Activated CD4-positive, alpha-beta T cell treated with anti-CD3 and anti-CD28 coated beads, Interleukin-2, amount 10 ng/mL, durations not matched to agents 7 days and 5 days (primary cell): ENCODE measurements at places on chromosomes 2 and 18. TPM values are rescaled to one million over a fixed set of nuclear protein-coding genes. Genes with fewer than 3 reads are reported as not detected.

- peaks cover 1% of the 10 kb centered on the region for H3K27me3 ChIP-seq
- H3K36me3 ChIP-seq, result no peaks in the 10 kb centered on the region
- no peaks in the 10 kb centered on the region for H3K4me1 ChIP-seq
- no peak overlapping the region for H3K27ac ChIP-seq
- no peak for DNase-seq
Measured at GRCh38 chr2:30732376-30732775, 74.9 kb downstream of the CAPN13 start.

- no peak overlapping the region for H3K4me3 ChIP-seq
- peaks cover 53% of the 10 kb centered on the region for H3K27me3 ChIP-seq
- H3K36me3 ChIP-seq, result no peaks in the 10 kb centered on the region
- H3K27ac ChIP-seq, result no peak overlapping the region
- peaks cover 9% of the 10 kb centered on the region for H3K4me1 ChIP-seq
- DNase-seq, result no peak
Measured at GRCh38 chr2:56184500-56185011, 766 bp downstream of the CCDC85A start.

GRCh38 chr2:215919624-215920243 lies 93.6 kb downstream of the MREG start:
- no peak overlapping the region for H3K4me3 ChIP-seq
- peaks cover 18% of the 10 kb centered on the region for H3K4me1 ChIP-seq
- no peaks in the 10 kb centered on the region for H3K27me3 ChIP-seq
- no peaks in the 10 kb centered on the region for H3K36me3 ChIP-seq
- no peak for DNase-seq
- H3K27ac ChIP-seq, result no peak overlapping the region

DNA sequence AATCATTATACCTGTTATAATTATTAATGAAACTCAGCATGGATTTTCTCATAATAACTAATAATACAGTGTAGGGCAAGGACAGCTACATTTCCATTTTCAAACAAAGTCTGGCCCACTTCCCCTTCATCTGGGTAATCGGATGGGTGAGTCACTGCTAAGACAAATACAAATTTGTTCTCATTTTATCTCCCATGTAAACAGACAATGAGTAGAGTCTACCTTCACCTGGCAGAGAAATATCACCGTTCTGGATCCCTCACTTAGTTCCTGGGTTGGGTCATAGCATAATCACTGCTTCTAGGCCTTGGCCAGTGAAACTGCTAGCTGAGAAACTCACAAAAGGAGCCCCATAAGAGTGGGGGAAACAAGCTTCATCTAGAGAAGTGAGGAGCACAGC lies 9.2 kb downstream of the CNTNAP5 start:
- H3K36me3 ChIP-seq, result no peaks in the 10 kb centered on the region
- no peaks in the 10 kb centered on the region for H3K27me3 ChIP-seq
- H3K4me3 ChIP-seq, result no peak overlapping the region
- H3K4me1 ChIP-seq, result no peaks in the 10 kb centered on the region
- no peak for DNase-seq
- H3K27ac ChIP-seq, result no peak overlapping the region

GRCh38 chr2:1550658-1551316 lies 137.5 kb downstream of the TPO start:
- H3K4me3 ChIP-seq, result no peak overlapping the region
- H3K4me1 ChIP-seq, result peaks cover 12% of the 10 kb centered on the region
- H3K27me3 ChIP-seq, result no peaks in the 10 kb centered on the region
- H3K36me3 ChIP-seq, result no peaks in the 10 kb centered on the region
- no peak overlapping the region for H3K27ac ChIP-seq

DNA sequence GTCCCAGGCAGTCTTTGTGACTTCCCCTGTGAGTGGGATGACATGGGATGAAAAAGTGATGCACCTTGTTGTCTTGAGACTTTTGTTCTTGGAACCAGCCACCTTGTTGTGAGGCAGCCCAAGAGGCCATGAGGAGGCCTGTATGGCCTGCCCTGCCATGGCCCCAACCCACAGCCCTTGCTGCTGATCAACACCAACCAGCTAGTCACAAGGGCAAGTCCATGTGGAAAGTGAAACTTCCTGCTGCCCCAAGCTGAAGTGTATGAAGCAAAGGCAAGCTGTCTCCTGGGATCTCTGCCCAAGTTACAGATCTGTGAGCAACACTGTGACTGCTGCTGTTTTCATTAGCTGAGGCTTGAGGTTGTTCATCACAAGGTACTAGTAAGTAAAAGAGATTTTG lies 21.6 kb downstream of the TMEM18 start:
- H3K36me3 ChIP-seq, result no peaks in the 10 kb centered on the region
- H3K27ac ChIP-seq, result no peak overlapping the region
- DNase-seq, result no peak
- H3K4me3 ChIP-seq, result no peak overlapping the region

DNA sequence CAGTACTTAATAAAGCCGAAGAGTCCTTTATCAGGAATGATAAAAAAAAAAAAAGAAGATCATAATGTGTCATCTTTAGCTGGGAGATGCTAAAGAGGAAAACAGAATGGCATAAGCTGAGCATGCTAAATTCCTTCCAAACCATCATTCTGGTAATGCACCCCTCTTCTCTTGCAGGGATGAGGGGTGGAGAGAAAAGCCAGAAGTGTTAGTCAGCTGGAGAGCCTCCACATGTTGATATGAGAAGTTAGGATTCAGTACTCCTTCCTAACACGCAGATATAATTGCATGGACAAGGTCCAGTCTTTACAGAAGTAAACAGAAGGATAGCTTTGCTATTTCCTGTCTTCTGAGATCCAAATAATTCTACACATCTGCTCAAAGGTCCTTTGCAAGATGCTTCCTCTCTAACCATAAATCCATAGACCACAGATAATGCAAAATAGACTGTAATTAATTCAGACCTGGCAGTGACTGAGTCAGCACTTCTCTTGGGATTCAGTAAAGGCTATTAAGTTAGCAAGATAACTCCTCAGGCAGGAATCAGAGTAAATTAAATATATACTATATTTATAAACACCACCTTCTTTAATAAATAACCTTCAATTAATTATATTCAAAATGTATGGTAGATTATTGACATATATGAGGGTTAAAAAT lies 930.0 kb upstream of the KLHL29 start:
- H3K4me3 ChIP-seq, result no peak overlapping the region
- no peaks in the 10 kb centered on the region for H3K27me3 ChIP-seq
- H3K27ac ChIP-seq, result no peak overlapping the region

GRCh38 chr2:195984923-195985726 lies 83.5 kb downstream of the DNAH7 start:
- no peak overlapping the region for H3K4me3 ChIP-seq
- H3K27ac ChIP-seq, result no peak overlapping the region
- no peaks in the 10 kb centered on the region for H3K27me3 ChIP-seq

DNA sequence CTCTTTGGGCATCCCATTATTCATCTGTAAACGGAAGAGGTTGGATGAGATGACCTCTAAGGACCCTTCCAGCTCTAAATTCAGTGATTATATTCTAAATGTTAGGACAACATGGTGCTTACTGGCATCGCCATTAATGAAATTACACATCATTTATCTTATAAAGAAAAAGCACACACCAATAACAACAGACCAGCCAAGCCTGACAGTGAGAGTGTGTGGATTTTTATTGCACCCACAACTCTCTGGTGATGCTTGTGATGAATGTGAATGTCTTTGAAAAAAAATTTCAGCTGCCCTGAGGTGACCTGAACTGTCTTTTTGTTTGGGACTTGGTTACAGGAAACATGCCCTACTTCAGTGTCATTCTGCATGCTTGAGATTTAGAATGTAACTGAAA lies 513.3 kb upstream of the NRP2 start:
- H3K27ac ChIP-seq, result no peak overlapping the region
- DNase-seq, result no peak
- H3K4me1 ChIP-seq, result peaks cover 4% of the 10 kb centered on the region
- H3K27me3 ChIP-seq, result no peaks in the 10 kb centered on the region

- H3K27me3 ChIP-seq, result peaks cover 2% of the 10 kb centered on the region
- no peak for DNase-seq
- no peak overlapping the region for H3K27ac ChIP-seq
- no peak overlapping the region for H3K4me3 ChIP-seq
Measured at GRCh38 chr18:31990823-31991222, 27.8 kb upstream of the RNF125 start.

DNA sequence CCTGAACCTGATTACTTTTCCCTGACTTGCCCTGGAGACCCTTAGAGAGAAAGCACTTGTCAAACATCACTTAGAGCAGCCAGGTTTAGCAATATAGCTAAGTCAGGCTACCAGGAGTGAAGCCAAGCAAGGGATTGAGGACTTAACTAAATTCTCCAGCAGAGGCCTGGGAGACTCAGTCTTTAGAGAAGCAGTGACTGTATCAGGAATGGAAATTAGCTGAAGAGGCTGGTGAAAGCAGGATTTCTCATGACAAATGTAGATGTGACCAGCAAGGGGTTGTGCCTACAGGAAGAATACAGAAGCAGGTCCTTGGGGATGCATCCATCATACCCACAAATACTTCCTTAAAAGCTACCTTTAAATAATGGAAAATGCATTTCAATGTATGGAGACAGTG lies 368.9 kb upstream of the MEIS1 start:
- no peak for DNase-seq
- H3K27ac ChIP-seq, result no peak overlapping the region
- no peaks in the 10 kb centered on the region for H3K27me3 ChIP-seq
- no peaks in the 10 kb centered on the region for H3K36me3 ChIP-seq

- no peak overlapping the region for H3K27ac ChIP-seq
- H3K27me3 ChIP-seq, result peaks cover 40% of the 10 kb centered on the region
- no peaks in the 10 kb centered on the region for H3K4me1 ChIP-seq
- no peak overlapping the region for H3K4me3 ChIP-seq
Measured at GRCh38 chr2:65450393-65450792, 18.0 kb upstream of the SPRED2 start.

The EPB41L3 gene
- 14.0 TPM for total RNA-seq

The RIT2 gene
- total RNA-seq, result not detected

The ELOA2 gene
- total RNA-seq, result not detected

The DOCK10 gene
- 281 TPM for total RNA-seq

The CYP26B1 gene
- total RNA-seq, result not detected

The IGFBP2 gene
- 10.3 TPM for total RNA-seq

The AQP12B gene
- total RNA-seq, result not detected

The ZSWIM2 gene
- total RNA-seq, result not detected

The MOB4 gene
- total RNA-seq, result 18.9 TPM
